Neural progenitor cell (in vitro differentiated cells): ENCODE measurements at places on chromosomes 6 and 20. TPM values are rescaled to one million over a fixed set of nuclear protein-coding genes. Genes with fewer than 3 reads are reported as not detected.

CLVS2 gene
- 0.84 and 1.8 TPM in 2 replicates for total RNA-seq

DNA sequence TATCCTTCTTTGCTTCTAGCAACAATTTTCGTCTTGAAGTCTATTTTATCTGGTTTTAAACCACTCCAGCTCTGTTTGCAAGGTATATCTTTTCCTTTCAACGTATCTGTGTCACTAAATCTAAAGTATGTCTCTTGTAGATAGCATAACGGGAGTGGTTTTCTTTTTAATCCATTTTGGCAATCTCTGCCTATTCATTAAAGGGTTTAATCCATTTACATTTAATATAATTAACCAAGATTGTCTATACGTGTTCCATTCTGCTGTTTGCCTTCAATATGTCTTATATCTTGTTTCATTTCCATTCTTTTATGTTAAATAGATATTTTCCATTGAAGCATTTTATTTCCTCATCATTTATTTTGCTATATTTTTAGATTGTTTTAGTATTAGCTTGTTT lies 587.9 kb downstream of the C6orf118 start:
- no peaks in the 10 kb centered on the region for H3K36me3 ChIP-seq
- H3K27ac ChIP-seq: no peak overlapping the region
- H3K4me3 ChIP-seq: no peak overlapping the region
- no peaks in the 10 kb centered on the region for H3K27me3 ChIP-seq
- no peak for DNase-seq

GRCh38 chr6:25601800-25602673 lies 50.0 kb upstream of the SCGN start:
- H3K36me3 ChIP-seq: no peaks in the 10 kb centered on the region
- no peaks in the 10 kb centered on the region for H3K27me3 ChIP-seq
- DNase-seq: peak; percentile 75
- no peaks in the 10 kb centered on the region for H3K4me1 ChIP-seq
- H3K27ac ChIP-seq: no peak overlapping the region

GRCh38 chr20:60904730-60905129 lies 347.3 kb upstream of the CDH4 start:
- no peak for DNase-seq
- H3K4me3 ChIP-seq: no peak overlapping the region
- H3K27me3 ChIP-seq: no peaks in the 10 kb centered on the region
- H3K4me1 ChIP-seq: no peaks in the 10 kb centered on the region

DNA sequence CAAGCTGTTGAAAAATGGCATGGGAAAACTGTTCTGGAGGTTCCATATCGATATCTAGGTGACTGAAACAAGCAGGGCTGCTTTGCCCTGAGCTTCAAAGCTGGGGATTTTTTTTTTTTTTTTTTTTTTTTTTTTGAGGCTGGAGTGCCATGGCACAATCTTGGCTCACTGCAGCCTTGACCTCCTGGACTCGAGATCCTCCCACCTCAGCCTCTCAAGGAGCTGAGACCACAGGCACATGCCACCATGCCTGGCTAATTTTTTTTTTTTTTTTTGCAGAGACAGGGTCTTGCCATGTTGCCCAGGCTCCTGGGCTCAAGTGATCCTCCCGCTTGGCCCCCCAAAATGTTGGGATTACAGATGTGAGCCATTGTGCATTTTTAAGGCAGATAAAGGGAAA lies 11.0 kb downstream of the ERGIC3 start:
- no peaks in the 10 kb centered on the region for H3K36me3 ChIP-seq
- no peak overlapping the region for H3K27ac ChIP-seq
- H3K4me1 ChIP-seq: no peaks in the 10 kb centered on the region
- no peak overlapping the region for H3K4me3 ChIP-seq
- DNase-seq: no peak

DNA sequence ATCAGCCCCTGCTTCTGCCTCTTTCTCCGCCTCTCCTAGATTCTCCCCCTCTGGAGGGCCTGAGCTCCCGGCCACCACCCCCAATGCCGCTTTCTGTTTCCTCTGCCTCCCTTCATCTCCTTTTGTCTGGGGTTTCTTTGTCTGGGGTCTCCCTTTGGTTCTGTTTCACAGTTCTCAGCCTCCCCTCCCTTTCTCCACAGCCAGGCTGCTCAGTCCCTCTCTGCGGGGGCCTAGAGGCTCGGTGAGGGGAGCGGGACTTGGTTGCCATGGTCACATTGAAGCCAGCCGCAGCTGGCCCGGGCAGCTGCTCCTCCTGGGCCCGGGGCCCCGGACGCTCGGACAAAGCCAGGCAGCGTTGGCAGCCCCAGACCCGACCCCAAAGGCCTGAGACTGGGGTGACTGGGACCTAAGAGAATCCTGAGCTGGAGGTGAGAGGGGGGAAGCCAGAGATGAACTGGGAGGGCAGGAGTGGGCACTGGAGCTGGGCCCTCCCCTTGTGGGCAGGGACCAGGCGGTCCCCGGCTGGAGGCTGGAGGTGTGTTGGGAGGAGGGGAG lies 3.5 kb upstream of the DDR1 start:
- H3K4me1 ChIP-seq: peaks cover 42% of the 10 kb centered on the region
- peak overlapping the region; percentile 91 for H3K27ac ChIP-seq
- H3K36me3 ChIP-seq: no peaks in the 10 kb centered on the region
- no peaks in the 10 kb centered on the region for H3K27me3 ChIP-seq
- peak; percentile 98 for DNase-seq

FRS3 gene
- total RNA-seq: 1.9 and 5.3 TPM in 2 replicates

GRCh38 chr6:16802071-16802470 lies 40.8 kb upstream of the ATXN1 start:
- no peak for DNase-seq
- no peak overlapping the region for H3K27ac ChIP-seq
- H3K4me1 ChIP-seq: peaks cover 12% of the 10 kb centered on the region
- H3K36me3 ChIP-seq: no peaks in the 10 kb centered on the region
- H3K27me3 ChIP-seq: peaks cover 19% of the 10 kb centered on the region

- H3K4me3 ChIP-seq: no peak overlapping the region
- no peaks in the 10 kb centered on the region for H3K27me3 ChIP-seq
- peak; percentile 6 for DNase-seq
- H3K36me3 ChIP-seq: no peaks in the 10 kb centered on the region
Observed at GRCh38 chr20:45181639-45182038, 6.9 kb downstream of the PI3 start.

FHL5 gene
- not detected in 2 replicates for total RNA-seq

TRIM31 gene
- total RNA-seq: not detected in 2 replicates

EGFL8 gene
- total RNA-seq: 3.8 and 16.1 TPM in 2 replicates

DNA sequence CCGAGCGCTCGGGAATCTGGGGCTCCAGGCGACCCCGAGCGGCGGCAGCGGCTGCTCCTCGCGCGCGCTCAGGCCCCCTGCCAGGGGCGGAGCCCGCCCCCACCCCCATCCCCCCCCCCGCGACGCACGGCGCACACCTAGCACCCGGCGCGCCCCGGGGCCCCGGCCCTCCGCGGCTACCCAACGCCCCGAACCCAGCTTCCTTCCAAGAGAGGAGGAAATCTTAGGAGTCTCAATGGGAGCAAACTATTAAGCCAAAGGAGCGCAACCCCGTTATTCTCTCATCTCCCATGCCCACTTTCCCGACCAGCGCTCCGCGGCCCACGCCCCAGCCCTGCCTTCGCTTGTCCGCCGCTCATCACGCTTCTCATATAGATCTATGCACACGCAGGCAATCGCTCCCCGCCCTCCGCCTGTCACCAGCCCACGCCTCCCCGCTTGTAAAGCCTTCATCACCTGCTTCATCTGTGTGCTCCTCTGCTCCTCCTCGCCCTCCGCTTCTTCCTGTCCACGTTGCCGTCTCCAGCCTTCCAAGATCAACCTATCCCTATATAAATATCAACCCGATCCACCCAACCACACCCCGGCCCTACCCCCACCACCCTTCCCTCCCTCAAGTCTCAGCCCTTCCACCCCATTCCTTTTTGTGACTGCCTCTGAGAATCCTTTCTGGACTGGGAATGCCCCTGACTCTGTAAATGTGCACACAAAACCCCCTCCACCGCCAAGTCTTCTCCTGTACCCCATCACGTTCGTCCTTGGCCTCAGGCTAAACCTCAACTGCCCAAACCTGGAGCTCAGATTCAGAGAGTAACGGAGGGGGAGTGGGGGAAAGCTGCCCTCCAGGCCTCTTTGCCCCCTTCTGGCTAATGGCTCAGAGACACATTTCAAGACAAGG lies at the start of gene DLK2:
Gene DLK2, minus strand, starts transcription at position 18 of the 898 bp plus-strand sequence. CDS start 723 bp downstream, outside the sequence.
- H3K27ac ChIP-seq: no peak within 1 kb of the TSS
- no peaks in the 10 kb centered on the region for H3K36me3 ChIP-seq
- H3K27me3 ChIP-seq: peaks cover 57% of the 10 kb centered on the region
- peak within 1 kb of the TSS; percentile 69 for H3K4me3 ChIP-seq

CCN6 gene
- not detected in 2 replicates for total RNA-seq

GRCh38 chr20:61126369-61127195 lies 125.5 kb upstream of the CDH4 start:
- no peak overlapping the region for H3K4me3 ChIP-seq
- no peaks in the 10 kb centered on the region for H3K36me3 ChIP-seq
- no peak overlapping the region for H3K27ac ChIP-seq
- H3K27me3 ChIP-seq: peaks cover 5% of the 10 kb centered on the region
- no peak for DNase-seq

- H3K4me3 ChIP-seq: no peak overlapping the region
- H3K27me3 ChIP-seq: no peaks in the 10 kb centered on the region
- no peaks in the 10 kb centered on the region for H3K36me3 ChIP-seq
- no peak overlapping the region for H3K27ac ChIP-seq
- peaks cover 6% of the 10 kb centered on the region for H3K4me1 ChIP-seq
Observed at GRCh38 chr20:39248171-39248861, 286.2 kb downstream of the DHX35 start.

- no peak overlapping the region for H3K27ac ChIP-seq
- no peak for DNase-seq
Observed at GRCh38 chr20:51517839-51518238, 24.7 kb downstream of the NFATC2 start.

HS3ST5 gene
- 0.34 and 0.37 TPM in 2 replicates for total RNA-seq

GRCh38 chr20:10631126-10631525 lies 42.7 kb downstream of the JAG1 start:
- no peaks in the 10 kb centered on the region for H3K36me3 ChIP-seq
- no peak for DNase-seq
- H3K27me3 ChIP-seq: no peaks in the 10 kb centered on the region
- peak overlapping the region; percentile 97 for H3K27ac ChIP-seq
- H3K4me1 ChIP-seq: peaks cover 93% of the 10 kb centered on the region
- no peak overlapping the region for H3K4me3 ChIP-seq

DNA sequence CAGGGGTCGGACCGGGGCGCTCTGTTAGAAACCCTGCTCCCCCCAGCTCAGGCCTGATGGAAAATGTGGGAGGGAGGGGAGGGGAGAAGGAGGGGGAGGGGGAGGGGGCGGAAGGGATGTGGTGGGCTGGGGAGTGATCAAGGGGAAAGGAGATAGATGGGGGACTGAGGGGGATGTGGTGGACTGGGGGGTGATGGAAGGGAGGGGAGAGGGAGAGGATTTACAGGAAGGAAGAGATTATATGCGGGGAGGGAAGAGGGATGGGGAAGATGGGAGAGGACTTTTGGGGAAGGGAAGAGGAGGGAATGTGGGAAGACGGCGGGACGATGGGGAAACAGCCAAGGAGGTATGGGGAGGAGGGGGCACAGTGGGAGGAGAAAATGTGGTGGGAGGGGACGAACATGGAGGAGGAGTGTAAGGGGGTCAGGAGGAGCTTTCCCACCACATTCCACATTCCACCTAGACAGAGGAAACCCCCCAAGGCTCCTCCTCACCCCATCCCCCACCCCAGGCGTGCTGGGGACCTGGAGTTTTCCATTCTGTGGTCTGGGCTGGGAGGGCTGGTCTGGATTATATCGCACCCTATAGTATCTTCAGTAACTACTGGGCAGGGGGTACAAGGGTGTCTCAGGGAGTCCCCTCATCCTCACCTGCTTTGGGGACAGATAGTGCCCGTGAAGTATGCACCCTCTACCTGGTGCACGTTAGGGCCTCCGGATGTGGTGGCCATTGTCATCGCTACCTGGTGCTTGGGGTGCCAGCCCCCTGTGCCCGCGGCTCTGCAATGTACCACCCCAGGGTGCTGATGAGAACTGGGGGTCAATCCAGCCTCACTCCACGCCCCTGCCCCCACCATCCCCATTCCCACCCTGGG lies 578 bp upstream of the PTGIS start:
- no peaks in the 10 kb centered on the region for H3K36me3 ChIP-seq
- DNase-seq: peak; percentile 81
- H3K27me3 ChIP-seq: no peaks in the 10 kb centered on the region
- peak overlapping the region; percentile 74 for H3K4me3 ChIP-seq

- no peak overlapping the region for H3K4me3 ChIP-seq
- peaks cover 8% of the 10 kb centered on the region for H3K4me1 ChIP-seq
- DNase-seq: no peak
- no peaks in the 10 kb centered on the region for H3K36me3 ChIP-seq
Observed at GRCh38 chr6:8335381-8335780, 100.0 kb downstream of the SLC35B3 start.

DNA sequence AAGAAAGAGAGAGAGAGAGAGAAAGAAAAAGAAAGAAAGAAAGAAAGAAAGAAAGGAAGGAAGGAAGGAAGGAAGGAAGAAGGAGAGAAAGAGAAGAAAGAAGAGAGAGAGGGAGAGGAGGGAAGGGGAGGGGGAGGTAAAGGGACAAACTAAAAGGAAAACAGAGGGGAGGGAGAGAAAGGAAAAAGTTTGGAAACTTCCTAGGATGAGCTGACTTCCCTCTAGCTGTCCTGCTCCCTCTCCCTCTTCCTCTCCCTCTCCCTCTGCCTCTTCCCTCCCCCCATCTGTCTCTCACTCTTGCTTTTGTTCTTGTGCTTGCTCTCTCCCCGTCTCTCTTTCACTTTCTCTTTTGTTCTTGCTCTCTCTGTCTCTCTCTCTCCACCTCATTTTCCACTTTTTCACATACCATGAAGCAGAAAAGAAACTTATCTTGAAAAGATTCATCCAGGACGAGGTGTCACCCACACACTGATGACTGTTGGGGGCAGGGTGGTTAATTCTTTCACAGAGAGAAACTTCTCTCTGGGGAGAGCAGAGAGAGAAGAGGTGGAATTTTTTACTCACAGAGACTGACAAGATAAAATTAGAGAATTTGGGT lies 56.4 kb upstream of the DUSP22 start:
- no peak overlapping the region for H3K4me3 ChIP-seq
- H3K27ac ChIP-seq: no peak overlapping the region
- DNase-seq: peak; percentile 34

STX11 gene
- total RNA-seq: 0.06 TPM in 1 of 2 replicates, not detected in the other

- peaks cover 6% of the 10 kb centered on the region for H3K4me1 ChIP-seq
- H3K36me3 ChIP-seq: no peaks in the 10 kb centered on the region
- H3K4me3 ChIP-seq: no peak overlapping the region
- DNase-seq: no peak
- H3K27me3 ChIP-seq: no peaks in the 10 kb centered on the region
Observed at GRCh38 chr20:3405139-3405538, 2.3 kb downstream of the DNAAF9 start.

GDAP1L1 gene
- total RNA-seq: 0.26 and 1.3 TPM in 2 replicates

GRCh38 chr20:47343007-47343472 lies 13.5 kb downstream of the ZMYND8 start:
- peaks cover 30% of the 10 kb centered on the region for H3K4me1 ChIP-seq
- H3K27ac ChIP-seq: no peak overlapping the region
- no peaks in the 10 kb centered on the region for H3K27me3 ChIP-seq
- no peak overlapping the region for H3K4me3 ChIP-seq
- no peaks in the 10 kb centered on the region for H3K36me3 ChIP-seq

TEAD3 gene
- 9.7 and 23.5 TPM in 2 replicates for total RNA-seq

GRCh38 chr20:17878912-17879602 lies 89.5 kb downstream of the SNX5 start:
- no peaks in the 10 kb centered on the region for H3K36me3 ChIP-seq
- H3K4me3 ChIP-seq: no peak overlapping the region
- H3K27me3 ChIP-seq: no peaks in the 10 kb centered on the region
- peaks cover 12% of the 10 kb centered on the region for H3K4me1 ChIP-seq
- H3K27ac ChIP-seq: no peak overlapping the region

GRCh38 chr20:39057911-39058310 lies 95.8 kb downstream of the DHX35 start:
- no peaks in the 10 kb centered on the region for H3K27me3 ChIP-seq
- H3K4me1 ChIP-seq: no peaks in the 10 kb centered on the region
- H3K36me3 ChIP-seq: no peaks in the 10 kb centered on the region
- no peak overlapping the region for H3K4me3 ChIP-seq

SULF2 gene
- 24.0 and 38.0 TPM in 2 replicates for total RNA-seq
